ENCODE measurements at places on chromosomes 5 and 9. TPM values are rescaled to one million over a fixed set of nuclear protein-coding genes. Genes with fewer than 3 reads are reported as not detected.

DNA sequence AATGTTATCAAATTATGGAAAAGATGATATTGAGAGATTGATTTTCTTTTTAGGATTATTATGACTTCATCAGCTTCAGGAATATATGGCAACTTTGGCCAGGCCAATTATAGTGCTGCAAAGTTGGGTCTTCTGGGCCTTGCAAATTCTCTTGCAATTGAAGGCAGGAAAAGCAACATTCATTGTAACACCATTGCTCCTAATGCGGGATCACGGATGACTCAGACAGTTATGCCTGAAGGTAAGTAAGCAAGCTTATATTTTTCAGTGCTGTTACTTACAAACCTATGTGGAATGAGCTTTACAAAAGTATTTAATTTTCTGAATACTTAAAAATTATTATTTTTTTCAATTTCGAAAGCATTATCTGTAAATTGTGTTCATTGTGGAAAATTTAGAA is 26.5 kb downstream of the HSD17B4 start:
- no peak for DNase-seq

DNA sequence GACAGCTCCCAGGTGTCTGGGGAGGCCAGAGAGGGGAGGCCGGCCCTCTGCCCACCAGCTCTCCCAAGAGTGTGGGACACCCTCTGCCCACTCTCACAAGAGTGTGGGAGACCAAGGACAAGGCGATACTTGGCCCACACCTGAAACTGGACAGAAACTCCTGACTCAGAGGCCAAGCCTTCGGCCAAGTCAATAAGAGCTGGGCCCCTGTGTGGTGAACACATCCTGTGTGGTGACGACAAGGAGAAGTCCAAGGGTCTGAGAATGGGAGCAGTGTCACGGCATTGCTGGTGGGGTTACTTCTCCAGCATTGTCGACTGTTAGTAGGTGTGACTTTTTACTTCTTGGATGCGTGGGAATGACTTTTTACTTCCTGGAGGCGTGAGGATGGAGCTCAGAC is 14.6 kb upstream of the F2RL1 start:
- no peak for DNase-seq

DNA sequence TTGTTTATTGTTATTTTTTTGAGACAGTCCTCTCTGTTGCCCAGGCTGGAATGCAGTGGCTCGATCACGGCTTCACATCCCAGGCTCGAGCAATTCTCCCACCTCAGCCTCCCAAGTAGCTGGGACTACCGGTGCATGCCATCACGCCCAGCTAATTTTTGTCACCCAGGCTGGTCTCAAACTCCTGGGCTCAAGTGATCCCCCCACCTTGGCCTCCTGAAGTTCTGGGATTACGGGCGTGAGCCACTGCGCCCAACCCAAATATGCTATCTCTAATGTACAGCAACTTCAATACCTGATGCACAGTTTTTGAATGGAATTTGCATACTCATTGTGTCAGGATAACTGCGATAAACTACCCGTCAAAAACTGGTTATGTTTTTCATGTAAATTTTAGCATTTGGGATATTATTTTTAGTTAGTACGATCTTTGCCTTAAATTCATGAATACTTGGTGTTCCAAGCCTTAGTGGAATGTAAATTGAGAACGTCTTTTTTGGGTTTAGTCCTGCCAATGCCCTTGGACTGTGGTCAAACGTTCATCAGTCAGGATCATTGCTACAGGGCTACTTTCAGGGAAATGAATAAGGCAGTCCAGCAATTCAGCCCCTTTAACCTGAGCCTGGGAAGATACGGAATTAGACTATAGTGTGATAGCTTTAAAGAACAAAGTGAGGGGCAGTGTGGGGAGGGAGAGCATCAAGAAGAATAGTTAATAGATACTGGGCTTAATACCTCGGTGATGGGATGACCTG is 4.4 kb downstream of the UGCG start:
- DNase-seq, result no peak

DNA sequence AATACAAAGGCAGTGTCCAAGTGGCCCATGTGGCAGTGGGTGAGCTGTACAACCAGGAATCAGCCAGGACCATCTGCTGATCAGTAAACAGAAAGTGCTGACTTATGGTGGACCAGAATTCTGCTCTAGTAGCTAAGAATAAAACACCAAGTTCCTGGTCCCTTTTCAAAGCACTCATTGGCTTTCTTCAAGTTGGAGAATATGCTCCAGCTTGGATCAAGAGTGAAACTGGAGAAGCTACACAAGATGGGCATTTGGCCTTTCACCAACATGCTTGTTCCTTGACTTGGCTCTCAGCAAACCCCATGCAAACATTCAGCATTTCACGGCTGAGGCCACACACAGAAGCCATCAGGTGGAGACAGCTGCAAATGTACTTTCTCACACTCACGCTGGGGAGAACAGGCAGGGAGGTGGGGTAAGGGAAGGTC is 32.1 kb downstream of the MARCHF3 start:
- DNase-seq, result no peak

- DNase-seq, result no peak
Measured at GRCh38 chr5:75466006-75466716, 45.3 kb downstream of the CERT1 start.

The SPAAR gene
- not detected for total RNA-seq

The ISL1 gene
- not detected for total RNA-seq

The MAP1B gene
- total RNA-seq, result 195 TPM

The JAKMIP2 gene
- total RNA-seq, result 0.79 TPM

DNA sequence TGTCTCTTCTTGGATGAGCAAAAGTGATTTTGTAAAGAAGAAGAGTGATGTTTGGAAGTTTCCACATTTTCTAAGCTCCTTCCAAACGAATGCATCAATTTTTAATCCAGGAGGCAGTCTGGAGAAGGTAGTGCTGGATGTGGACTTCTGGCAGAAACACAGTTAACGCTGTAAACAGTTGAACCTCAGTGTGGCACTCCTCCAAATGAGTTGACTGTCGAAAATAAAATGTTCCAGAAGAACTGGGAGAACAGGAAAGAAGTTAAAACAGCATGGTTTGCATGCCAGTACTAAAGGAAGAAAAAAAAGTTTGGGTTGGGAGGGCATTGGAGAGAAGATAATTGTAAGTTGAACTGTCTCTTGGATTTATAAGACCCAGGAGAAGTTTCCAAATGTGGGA is 6.5 kb downstream of the ZNF462 start:
- no peak for DNase-seq

The CCDC69 gene
- 0.03 TPM for total RNA-seq

DNA sequence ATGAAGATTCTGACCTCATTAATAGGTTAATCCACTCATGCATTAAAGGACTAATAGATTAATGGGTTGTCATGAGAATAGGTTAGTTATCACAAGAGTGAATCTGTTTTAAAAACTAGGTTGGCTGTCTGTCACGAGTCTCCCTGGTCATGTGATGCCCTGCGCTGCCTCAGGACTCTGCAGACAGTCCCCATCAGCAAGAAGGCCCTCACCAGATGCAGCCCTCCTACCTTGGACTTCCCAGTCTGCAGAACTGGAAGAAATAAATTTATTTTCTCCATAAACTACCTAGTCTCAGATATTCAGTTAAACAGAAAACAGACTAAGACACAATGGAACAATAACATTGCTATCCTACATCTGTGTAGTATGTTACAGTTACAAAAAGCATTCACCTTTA is 227.4 kb downstream of the ASTN2 start:
- DNase-seq, result no peak

The PARP8 gene
- 4.5 TPM for total RNA-seq

DNA sequence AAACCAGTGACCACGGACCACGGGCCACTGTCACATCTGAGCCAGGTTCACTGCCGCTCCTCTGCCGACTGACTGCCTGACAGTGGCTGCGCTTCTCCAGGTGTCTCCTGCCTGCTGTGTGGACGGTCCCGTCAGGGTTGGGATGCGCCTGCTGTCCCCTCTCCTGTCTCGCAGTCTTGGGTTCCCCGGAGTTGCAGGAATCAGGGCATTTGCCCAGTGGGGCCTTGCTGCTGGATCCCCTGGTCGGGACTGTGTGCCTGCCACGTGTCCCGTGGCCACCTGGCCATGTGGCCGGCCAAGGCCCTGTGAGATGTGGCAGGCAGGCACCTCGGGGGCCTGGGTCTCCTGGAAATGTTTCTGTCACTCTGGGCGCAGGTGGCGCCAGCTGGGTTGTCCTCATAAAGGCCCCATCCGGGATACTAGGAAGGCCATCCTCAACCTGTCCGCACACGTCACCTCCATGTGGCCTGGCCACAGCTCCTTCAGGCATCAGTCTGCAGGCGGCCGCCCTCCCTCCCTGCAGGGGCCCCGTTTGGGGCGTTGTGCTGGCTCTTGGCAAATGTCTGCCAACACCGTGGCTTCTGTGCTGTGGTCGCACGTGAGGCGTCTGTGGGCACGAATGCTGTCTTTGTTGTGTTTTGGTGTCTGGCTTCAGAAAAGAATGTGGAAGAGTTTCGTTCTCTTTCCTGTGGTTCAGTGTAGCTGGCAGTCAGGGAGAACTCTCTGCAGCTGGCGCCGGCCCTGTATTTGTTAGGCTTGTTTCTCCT is 6.4 kb upstream of the TOR4A start:
- DNase-seq, result no peak

GRCh38 chr5:173644673-173645436 is 28.4 kb upstream of the BOD1 start:
- no peak for DNase-seq

The CENPK gene
- 54.9 TPM for total RNA-seq

The CCDC152 gene
- not detected for total RNA-seq

DNA sequence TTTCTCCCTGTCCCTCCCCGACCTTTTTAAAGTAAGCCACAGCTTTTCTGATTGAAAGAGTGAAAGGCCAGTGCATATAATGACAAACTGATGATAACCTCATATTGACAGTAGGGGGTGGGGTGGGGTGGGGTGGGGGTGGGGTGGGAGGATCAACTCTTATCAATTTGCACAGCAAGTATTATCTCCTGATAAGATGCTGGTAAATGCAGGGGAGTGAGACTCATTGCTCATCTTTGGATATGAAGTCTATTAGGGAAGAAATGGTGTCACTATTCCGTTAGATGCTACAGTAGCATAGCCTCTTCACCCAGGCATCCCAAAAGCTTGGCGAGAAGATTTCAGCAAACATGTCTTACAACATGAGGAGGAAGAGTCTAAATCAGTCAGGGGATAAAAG is 38.9 kb upstream of the HMGCS1 start:
- no peak for DNase-seq

DNA sequence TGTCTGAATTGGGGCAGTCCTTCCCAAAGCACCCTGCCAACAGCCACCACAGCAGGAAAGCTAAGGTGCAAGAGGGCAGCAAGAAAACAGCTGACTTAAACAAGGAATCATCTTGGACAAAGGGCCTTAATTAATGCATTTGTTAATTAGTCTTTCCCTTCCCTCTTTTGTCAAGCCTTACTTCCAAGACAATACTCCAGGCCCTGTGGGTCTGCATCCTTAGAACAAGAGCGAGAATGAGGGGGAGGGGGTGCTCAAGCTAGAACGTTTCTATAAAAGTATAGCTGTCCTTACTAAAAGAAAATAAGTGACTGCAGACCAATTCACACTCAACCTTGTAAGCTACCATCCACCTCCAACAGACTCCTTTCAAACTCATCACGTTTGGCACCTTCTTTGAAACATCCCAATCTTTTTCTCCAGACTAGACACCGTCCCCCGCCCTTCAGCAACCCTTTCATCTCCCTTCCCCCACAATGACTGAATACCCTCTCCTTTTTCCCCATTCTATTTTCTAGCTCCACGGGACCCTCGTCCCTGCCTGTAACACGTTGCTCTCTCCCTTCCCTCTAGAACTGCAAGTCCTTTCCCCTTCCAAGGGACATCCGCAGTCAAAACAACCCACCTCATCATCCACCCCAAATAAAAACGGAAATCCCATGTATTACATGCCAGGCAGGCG is 85.7 kb upstream of the RNF38 start:
- DNase-seq, result no peak

GRCh38 chr5:172407822-172408221 is 46.5 kb downstream of the SH3PXD2B start:
- no peak for DNase-seq

DNA sequence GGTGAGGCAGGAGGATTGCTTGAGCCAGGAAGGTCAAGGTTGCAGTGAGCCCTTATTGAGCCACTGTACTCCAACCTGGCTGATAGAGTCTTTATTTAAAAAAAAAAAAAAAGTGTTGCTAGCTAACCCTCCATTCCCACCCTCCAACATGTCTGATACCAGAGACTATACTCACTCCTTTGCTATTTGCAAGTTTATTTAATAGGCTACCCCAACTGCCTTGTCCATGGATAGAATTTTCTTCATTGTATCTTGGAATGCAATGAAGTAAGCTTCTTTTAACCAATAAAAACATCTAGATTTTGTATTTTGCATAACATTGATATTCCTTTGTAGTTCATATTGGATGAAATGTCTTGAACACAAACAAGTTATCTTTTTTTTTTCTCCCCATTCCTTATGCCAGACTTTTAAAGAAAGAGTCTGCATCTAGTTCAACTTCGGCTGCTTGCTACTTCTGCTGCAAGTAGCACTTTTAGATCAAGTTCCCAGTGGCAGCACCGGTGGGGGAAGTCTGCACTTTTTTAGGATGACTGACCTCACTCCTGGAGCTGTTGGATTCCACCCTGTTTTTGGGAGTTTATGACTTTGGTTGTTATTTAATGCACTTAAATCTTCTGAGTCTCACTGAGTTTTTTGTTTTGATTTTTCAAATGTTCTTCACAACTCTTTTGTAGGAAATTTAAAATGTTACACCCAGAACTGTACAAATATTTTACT is 112.5 kb downstream of the UHRF2 start:
- DNase-seq, result peak; percentile 59

- peak; percentile 52 for DNase-seq
Measured at GRCh38 chr5:154520861-154521453, 42.9 kb upstream of the HAND1 start.

The TMEM174 gene
- not detected for total RNA-seq

DNA sequence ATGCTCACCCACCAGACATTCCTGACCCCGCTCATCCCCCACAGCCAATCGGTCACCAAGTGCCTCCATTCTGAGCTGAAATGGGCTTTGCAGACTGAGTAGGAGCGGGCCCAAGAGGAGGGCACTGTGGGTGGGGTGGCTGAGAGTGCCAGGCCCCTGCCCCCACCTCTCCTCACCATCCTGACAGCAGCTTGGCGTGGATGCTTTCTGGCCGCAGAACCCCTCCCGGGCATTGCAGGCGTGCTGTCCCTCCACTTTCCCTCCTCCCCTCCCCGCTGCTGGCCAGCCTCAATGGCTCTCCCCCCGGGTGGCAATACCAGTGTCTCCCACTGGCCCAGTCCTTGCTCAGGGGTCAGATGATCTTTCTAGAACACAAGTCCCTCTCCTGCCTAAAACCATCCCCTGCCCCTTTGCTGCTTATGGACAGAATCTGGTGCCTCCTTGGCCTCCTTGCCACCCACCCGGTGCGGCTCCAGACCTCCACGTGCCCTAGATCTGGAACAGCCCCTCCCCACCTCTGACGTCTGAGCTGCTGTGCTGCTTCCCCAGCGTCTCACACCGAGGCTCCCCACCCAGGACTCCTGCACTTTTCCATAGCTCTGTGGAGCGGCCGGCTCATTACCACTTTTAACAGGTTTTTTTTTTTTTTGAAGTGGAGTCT is 6.1 kb downstream of the FLT4 start:
- no peak for DNase-seq

GRCh38 chr5:42944989-42945388 is 95.1 kb downstream of the ANXA2R start:
- peak; percentile 64 for DNase-seq

The ELOVL7 gene
- total RNA-seq, result 0.05 TPM

The SLC25A2 gene
- 0.11 TPM for total RNA-seq
